ENCODE measurements at places on chromosomes 2 and 18.
A peak's percentile ranks its signal among the peaks of the same experiment; 100 is the strongest.

- DNase-seq, result no peak
These were observed 20.0 kb upstream of the KYNU start for GRCh38 chr2:142857256-142858164.

GRCh38 chr2:198117406-198118041 lies 313.1 kb downstream of the PLCL1 start:
- no peak for DNase-seq

GRCh38 chr18:1253827-1254226 lies 349.2 kb downstream of the ADCYAP1 start:
- no peak for DNase-seq

GRCh38 chr2:189072036-189072435 lies 97.9 kb downstream of the COL3A1 start:
- DNase-seq, result no peak

DNA sequence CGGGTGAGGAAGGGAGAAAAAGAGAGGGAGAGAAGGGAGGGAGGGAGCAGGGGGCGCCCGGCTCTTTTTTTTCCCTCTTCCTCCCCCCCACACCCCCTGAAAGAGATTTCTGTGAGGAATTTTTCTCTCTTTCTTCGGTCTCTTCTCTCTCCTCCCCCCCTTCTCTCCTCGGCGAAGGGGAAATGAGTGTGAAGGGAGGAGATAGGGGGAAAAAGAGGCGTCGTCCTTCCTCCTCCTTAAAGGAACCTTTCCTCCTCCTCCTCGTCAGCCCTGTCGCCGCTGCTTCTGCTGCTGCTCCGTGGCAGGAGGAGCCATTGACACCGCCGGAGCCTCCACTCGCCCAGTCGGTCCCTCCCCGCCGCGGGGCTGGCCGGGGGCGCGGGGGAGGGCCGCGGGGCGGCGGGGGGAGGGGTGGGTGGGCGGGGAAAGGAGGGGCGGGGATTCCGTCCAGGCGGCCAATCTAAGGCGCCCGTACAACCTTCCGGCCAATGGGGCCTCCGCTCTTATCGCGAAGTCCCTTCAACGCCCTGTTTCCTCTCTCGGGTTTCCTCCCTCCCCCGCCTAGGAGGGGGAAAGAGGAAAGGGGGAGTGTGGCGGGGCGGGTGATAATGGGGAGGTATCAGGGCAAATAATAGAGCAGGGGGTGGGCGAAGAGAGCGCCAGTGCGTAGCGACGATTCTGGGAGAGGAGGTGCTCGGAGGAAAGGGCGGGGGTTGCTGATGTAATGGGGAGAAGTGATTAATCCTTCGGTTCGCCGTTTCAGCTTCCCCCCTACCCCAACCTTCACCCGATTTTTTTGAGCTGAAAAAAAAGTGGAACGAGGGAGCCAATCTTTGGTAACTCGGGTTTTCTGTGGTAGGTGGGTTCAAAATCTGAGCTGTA lies at the start of gene FBXO11:
Gene FBXO11, minus strand, starts transcription at position 342 of the 882 bp plus-strand sequence. CDS start 778 bp downstream, outside the sequence.
- DNase-seq, result peak; percentile 99

DNA sequence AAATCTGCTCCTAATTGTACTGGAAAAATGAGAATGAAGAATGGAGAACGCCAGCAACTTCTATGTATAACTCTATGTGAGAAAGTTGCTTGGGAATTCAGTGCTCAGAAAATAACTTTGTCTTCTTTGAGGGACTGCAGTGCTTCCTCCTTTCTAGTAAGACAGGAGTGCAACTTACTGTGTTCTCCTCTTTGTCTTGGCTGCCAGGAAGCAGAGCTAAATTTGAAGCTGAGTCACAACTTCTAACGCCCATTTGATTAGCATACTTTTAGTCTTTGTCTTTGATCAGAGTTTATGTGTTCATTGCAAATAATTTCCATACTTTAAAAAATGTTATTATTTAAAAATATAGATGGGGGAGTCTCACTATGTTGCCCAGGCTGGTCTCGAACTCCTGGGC lies 6.6 kb downstream of the ARHGAP25 start:
- no peak for DNase-seq

DNA sequence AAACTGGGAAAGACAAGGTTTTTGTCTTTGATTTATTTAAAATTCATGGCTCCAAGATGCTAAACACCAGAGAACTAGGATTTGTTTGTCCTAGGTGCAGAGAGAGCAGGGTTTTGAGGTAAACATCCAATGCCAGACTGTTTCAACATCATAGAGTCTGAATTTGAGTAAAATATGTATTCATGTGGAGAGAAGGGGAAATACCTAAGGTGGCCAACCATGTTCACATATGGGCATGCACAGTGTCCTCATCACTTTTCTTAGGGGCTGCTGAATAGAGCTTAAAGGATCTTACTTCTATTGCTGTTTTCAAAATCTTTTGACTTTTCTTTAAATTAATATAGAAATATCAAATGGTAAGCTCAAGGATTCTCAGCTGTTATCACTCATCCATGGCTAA lies 287.0 kb upstream of the CCDC68 start:
- no peak for DNase-seq

DNA sequence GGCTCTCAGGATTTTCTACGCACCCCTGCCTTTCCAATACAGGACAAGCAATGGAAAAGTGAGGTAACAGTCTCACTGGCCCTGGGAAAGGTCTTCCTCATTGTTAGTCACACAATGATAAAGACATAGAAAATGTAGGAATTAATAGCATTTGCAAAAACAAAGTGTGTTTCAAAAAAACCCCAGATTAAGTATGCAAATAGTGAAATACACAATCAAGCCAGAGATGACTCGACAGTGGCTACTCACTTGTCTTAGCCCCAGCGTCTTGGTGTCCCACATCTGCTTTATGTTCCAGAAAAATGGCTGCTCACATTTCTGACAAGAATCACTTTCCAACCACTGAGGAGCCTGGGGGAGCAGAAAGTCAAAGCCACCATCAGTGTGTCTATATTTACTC lies 47.0 kb upstream of the AP1S3 start:
- DNase-seq, result no peak

DNA sequence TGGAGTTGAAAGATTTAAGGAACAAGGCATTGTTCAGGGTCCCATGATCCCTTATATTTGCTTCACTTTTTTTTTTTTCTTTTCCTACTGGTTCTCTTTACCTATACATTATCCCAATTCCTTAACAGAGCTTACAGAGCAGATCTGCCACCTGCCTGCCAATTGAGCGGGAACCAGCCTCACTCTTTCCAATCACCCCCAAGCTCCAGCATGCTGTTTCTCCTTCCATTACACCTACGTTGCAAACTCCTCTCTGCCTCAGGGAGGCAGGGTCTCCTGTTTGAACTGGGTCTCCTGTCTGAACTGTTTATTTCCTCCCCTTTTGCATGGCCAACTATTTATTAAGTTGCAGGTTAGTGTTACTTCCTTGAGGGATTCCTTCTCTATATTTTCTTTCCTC lies 77.2 kb upstream of the SLC38A11 start:
- DNase-seq, result no peak

- peak; percentile 69 for DNase-seq
These were observed 13.2 kb downstream of the ITM2C start for GRCh38 chr2:230877759-230878598.

DNA sequence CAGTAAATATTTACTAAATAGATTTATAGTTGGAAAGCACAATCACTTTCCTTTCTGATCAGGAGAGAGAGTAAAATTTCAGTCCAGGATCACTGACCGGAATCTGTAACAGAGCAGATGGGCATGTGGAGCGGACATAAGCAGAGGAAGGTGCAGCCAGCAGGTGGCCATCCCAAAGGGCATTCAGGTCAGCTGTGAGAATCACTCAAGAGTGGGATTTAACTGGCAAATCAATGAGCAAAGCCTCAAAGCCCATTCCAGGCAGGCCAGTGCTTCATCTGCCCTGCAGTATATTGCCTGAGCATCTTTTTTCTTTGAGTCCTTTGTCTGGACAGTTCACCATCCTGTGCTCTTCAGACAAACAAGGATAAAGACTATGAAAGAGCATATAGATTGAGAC lies 166.4 kb upstream of the SLC14A2 start:
- DNase-seq, result no peak

GRCh38 chr2:14633061-14633460 lies 544 bp downstream of the LRATD1 start:
- no peak for DNase-seq

- peak; percentile 72 for DNase-seq
These were observed 95.6 kb downstream of the TNFRSF11A start for GRCh38 chr18:62420513-62421209.

DNA sequence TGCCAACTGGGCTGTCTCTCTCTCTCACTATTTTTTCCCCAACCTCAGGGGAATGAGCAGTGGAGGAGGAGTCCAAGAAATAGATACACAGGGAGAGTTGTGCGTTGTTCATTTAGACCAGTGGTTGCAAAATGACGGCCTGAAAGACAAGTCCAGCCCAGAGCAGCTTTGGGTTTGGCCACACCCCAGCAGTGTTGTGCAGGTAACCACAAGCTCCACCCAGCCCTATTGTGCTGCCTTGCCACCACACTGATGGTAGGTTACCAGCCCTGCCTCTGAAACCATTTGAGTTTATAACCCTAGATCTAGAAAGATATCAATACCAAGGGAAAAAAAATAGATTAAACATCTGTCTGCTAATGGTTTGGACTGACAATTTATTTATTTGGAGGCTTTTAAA lies 144.3 kb downstream of the CMPK2 start:
- no peak for DNase-seq

GRCh38 chr2:180258041-180258537 lies 251.0 kb upstream of the CWC22 start:
- DNase-seq, result no peak

DNA sequence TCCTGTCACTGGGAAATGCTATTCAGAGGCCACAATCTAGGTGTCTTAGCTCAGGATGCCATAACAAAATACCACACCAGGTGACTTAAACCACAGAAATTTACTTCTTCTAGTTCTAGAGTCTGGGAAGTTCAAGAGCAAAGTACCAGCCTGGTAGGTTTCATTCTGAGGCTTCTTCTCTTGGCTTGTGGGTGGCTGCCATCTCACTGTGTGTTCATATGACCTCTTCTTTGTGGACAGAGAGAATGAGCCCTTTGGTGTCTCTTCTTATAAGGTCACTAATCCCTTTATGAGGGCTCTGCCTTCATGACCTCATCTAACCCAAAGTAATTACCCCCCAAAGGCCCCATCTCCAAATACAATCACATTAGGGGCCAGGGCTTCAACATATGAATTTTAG lies 57.3 kb downstream of the RHOB start:
- no peak for DNase-seq

DNA sequence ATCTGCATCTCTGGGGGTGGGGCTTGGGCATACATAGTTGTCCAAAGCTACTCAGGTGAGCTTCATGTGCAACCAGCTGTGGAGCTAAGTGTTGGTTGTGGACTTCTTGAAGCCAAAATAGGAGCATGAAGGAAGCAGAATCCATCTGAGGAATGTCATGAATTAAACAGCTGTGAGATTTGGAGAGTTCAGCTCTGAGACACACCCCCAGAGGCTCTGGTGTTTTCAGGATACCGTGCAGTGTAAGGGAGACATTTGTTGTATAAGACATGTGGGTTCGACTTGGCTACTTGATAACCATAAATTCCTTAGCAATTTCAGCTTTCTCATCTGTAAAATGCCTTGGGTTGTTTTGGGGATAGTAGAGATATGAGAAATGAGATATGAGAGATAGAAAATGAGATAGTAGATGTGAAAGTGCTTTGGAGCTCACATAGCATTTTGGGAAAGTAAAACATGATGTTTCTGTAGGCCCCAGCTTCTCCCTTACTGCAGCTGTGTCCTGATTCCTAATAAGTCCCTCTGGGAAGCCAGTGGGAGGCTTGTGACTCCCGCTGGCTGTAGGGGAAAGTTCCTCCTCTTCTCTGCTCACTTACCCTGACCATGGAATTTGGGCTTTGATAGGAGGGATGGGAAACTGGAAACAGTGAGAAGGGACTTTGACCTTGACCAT lies 50.0 kb downstream of the DPYSL5 start:
- DNase-seq, result no peak

- DNase-seq, result no peak
These were observed 42.4 kb downstream of the ARL4C start for GRCh38 chr2:234454433-234454832.

GRCh38 chr2:39127973-39128372 lies 7.1 kb upstream of the SOS1 start:
- DNase-seq, result peak; percentile 21

GRCh38 chr2:98944775-98945174 lies 8.8 kb upstream of the CRACDL start:
- DNase-seq, result no peak

DNA sequence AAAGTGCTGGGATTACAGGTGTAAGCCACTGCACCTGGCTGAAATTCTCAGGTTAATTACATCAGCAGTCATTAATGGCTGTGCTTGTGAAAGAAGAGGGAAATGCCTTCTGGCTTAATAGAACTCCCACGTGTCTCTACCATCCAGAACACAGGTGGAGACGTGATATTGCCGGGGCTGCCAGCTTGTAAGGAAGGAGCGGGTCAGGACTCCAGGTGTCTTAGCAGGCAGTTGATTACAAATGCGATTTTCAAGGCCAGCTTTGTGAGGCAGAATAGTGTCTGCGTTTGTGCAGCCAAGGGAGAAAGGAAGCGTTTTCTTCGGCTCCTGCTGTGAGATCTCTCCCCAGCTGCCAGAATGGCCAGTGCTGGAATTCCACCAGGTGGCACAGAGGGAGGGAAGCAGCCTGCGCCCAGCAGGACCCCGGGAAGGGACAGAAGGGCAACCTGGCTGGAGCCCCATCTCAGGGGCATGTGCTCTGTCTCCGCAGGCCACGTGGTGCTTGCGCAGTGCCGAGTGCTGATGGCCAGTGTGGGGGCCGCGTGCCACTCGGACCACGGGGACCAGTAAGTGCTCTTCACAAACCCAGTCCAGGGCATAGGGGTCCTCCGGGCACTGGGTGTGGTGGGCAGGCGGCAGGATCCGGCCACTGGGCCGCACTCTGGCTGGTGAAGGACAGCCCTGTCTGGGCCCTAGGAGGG lies 3.7 kb upstream of the ESPNL start:
- DNase-seq, result no peak

DNA sequence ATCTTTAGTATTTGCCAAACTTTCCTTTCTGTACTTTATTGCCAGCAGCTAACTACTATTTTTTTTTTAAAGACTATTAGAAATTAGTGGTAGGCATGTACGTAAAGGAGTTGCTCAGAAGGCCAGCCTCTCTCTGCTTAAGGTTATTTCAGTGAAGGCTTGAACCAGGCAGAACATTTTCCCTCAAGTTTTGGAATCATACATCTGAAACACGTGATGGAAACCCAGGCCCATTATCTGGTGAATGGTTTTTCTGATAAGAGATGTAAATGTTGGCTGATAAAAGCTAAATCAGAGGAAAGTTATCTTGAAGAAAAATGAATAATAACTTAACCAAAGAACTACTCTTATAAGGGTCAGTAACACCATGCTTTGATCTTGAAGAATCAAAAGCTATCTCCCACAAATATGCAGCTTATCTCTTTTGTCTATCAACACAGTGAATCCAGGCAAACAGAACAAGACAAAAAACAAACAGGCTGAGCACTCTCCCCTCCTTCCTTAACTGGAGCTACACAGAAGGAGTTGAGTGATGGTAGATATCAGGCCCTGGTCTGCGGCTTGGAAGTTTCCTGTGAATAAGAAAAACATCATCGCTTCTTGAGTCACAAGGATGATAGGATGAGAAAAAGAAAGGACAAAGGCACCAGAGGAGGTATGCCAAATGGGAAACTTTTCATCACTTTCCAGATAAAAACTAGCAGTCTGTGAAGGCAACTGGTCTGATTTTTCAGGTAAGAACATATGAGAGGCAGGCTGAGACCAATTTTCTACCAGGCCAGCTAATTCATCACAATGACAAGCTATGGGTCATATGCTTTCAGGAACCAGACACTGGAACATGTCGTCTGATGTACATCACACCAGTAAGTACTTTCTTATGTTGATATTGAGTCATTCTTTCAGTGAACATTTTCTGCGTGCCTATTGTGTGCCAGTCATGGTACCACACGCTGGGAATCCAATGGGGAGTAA lies 88.4 kb upstream of the STK17B start:
- DNase-seq, result peak; percentile 34
